ENCODE measurements at places on chromosomes 5 and 9. TPM values are rescaled to one million over a fixed set of nuclear protein-coding genes. Genes with fewer than 3 reads are reported as not detected.

Gene RETREG1
- total RNA-seq = 9.3 TPM

Gene ZNF782
- 5.8 TPM for total RNA-seq

Gene PDE6A
- total RNA-seq = not detected

DNA sequence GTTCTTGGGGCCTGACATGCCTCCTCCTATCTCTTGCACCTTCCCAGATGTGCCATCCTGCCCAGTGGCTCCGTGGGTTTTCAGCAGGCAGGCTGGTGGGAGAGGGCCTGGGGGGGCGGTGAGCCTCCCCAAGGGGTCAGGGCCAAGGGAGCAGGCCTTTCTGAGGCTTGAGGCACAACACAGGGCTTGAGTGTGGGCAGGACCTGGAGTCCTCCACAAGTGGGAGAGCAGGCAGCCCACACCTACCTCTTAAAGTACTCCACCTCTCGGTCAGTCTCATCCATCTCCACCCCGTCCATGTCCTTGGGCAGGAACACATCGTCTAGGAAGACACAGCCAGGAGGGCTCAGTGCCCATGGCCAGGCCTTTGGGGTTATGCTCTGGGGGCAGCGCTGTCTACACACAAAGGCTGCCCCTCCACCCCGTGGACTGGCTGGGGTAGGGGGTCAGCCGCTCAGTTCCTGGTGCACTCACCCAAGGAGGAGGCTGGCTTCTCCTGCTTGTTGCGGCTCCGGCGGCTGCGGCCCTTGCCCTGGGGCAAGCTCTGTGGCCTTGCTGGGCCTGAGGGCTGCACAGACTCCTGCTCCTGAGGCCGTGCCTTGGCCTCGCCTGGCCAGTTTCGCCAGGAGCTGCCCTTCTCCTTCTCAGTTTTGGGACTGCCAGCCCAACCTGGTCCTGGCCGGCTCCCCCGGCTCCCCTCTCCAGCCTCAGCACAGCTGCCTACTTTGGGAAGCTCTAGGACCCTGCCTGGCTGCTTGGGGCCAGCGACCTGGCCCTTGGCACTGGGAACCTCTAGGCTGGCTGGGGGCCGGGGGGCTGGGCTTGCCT lies 7.2 kb upstream of the DDX41 start:
- no peak overlapping the region for H3K4me3 ChIP-seq
- H3K4me1 ChIP-seq = peaks cover 22% of the 10 kb centered on the region
- no peak for DNase-seq
- peaks cover 97% of the 10 kb centered on the region for H3K36me3 ChIP-seq
- no peak overlapping the region for H3K27ac ChIP-seq

DNA sequence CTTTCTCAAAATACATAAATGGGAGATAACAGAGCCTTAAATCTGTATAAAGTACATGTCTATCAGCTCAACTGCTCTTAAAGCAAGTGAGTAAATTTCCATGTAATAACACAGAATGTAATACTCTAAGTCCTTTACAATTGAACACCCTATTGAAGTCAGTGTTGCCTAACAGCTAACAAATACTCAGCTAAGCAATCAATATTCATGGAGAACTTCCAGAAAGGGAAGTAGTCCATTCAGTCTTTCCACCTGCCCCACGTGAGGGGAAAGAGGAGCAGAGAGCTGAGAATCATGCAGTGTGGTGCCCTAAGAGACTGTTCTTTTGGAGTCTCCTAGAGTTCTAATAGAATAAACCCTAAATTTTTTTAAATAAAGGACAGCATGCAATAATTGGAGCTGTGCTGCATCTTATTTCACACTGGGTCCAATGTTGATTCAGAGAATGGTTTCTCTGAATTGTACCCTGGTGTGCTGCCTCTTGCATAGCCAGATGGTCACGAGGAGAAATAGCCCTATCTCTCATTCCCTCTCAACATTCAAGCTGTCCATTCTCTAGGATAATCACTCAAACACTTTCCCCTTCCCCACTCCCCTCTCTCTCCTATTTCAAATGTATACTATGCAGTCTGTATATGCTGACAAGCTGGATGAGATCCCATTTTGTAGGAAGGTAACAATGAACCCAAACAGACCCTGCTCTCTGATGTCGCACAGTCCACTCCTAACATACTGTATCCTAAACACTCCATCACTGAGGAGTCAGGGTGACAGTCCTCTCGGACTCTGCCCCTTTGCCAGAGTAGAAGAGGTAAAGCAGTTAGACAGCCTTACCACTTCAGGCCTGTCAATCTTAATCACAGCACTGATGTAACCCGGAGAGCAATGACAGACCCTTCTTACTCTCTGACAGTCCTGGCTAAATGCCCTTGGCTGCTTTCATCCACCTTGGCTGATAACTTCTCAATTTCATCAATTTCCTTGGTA lies 134.8 kb downstream of the EPB41L4A start:
- no peak overlapping the region for H3K4me3 ChIP-seq
- no peaks in the 10 kb centered on the region for H3K4me1 ChIP-seq
- H3K36me3 ChIP-seq = no peaks in the 10 kb centered on the region

- H3K36me3 ChIP-seq = no peaks in the 10 kb centered on the region
- DNase-seq = no peak
- no peak overlapping the region for H3K27ac ChIP-seq
- no peak overlapping the region for H3K4me3 ChIP-seq
Measured at GRCh38 chr9:22050924-22051323, 41.8 kb upstream of the CDKN2B start.

DNA sequence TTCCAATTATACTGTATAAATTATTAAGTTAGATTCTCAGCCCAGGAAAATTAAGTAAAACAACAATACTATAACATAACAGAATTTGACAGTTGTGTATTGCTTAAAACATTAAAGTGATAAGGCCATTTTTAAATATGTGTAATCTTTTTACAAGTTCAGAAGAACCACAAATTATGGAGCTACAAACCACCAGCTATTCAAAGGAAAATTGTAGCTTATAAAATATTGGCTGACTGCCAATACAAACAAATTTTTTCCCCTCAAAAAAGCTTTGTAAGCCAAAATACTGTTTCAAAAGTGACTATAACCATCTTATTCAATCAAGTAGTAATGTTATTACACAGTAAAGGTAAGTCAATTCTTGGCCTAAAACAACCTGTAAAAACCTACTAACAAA lies 21.9 kb downstream of the STRBP start:
- no peak overlapping the region for H3K27ac ChIP-seq
- H3K4me3 ChIP-seq = no peak overlapping the region
- DNase-seq = no peak
- H3K36me3 ChIP-seq = no peaks in the 10 kb centered on the region
- H3K27me3 ChIP-seq = no peaks in the 10 kb centered on the region
- H3K4me1 ChIP-seq = no peaks in the 10 kb centered on the region

DNA sequence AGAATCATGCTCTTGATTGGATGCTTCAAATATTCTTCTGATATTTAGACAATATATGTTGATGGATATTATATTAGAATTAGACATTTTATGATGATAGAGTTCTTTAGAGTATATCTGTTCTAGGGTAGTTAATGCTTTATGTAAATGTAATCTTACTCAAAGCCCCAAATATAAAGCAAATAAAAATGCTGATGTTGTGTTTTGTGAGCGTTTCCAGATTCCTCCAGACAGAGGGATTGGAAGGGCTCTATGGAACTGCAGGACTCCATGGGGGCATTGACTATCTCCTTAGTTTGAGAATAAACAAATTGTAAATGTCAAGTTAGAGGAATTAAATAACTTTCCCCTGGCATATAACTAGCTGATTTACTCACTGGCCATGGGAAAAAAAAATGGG lies 184.5 kb downstream of the MRPS30 start:
- no peak overlapping the region for H3K4me3 ChIP-seq
- no peaks in the 10 kb centered on the region for H3K27me3 ChIP-seq
- no peak for DNase-seq
- no peak overlapping the region for H3K27ac ChIP-seq
- H3K4me1 ChIP-seq = no peaks in the 10 kb centered on the region
- no peaks in the 10 kb centered on the region for H3K36me3 ChIP-seq

GRCh38 chr5:102855681-102856388 lies 100.7 kb downstream of the PAM start:
- H3K27me3 ChIP-seq = no peaks in the 10 kb centered on the region
- H3K27ac ChIP-seq = no peak overlapping the region
- no peak for DNase-seq
- H3K4me1 ChIP-seq = peaks cover 17% of the 10 kb centered on the region
- no peaks in the 10 kb centered on the region for H3K36me3 ChIP-seq
- H3K4me3 ChIP-seq = no peak overlapping the region

DNA sequence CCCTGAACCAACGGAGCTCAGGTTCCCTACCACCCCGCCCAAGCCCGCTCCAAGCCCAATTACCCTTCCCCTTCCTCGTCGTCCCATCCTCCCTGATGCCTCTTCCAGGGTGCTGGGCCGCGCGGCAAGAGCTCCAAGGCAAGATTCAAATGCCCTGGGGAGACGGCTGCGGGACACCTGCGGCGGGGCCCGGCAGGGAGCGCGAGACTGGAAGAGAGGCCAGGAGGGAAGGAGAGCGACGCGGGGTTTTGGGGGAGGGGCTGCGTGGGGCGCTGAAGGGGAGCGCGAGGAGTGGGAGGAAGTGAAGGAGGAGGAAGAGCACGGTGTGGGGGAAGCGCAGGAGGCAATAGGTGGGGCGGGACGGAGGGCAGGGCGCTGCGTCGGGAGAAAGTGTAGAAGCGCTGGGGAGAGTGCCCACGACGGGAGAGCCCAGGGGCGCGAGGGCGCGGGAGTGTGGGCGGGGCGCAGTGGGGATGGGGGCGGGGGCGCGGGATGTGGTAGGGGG lies 975 bp upstream of the NXNL2 start:
- peak overlapping the region; percentile 64 for H3K4me3 ChIP-seq
- H3K36me3 ChIP-seq = no peaks in the 10 kb centered on the region
- peak overlapping the region; percentile 75 for H3K27ac ChIP-seq
